Foreskin keratinocyte (primary cell): ENCODE measurements at places on chromosomes 2 and 18. TPM values are rescaled to one million over a fixed set of nuclear protein-coding genes. Genes with fewer than 3 reads are reported as not detected.
A peak's percentile ranks its signal among the peaks of the same experiment; 100 is the strongest.

The POU3F3 gene
- not detected in 2 replicates for polyA plus RNA-seq

The OSGEPL1 gene
- 5.0 and 6.3 TPM in 2 replicates for polyA plus RNA-seq

DNA sequence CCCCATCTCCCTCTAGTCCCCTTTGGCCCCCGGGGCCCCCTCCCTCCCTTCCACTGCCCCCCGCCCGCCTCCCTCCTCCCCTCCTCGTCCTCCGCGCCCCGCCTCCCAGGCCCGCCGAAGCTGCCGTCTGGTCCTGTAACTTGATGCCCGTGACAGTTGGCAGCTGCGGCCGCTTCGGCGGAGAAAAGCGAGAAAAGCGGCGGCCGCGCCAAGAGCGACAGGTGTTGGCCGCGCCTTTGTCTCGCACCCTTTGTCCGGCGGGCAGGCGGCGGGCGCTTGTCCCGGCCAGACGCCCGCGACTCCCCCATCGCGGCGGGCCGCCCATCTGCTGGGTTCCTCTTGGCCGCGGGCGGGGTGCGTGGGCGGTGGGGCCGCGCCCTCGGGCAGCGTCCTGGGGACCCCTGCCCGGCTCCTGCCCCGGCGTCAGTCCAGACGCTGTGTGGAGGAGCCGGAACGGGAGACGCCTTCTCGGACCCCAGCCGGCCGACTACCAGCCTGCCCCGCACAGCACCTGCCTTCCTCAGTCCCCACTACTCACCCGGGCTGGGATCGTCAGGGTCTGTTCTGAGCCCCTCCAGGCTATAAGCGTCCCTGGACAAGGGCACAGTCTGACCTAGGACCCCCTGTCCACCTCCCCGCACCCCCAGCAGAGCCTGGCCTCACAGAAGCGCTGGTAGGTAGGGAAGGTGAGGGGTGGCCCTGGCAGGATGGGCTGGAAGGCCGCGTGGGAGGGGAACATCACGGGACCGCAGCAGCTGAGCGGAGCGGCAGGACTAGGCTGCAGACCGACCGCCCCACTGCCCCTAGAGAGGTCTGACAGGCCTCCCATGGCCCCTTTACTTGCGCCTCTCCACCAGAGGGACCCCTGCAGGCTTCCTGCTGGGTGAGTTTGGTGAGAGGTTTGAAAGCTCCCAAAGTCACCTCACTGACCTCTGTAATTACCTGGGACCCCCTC lies 1.2 kb upstream of the HES6 start:
- DNase-seq, result no peak

The CDH7 gene
- polyA plus RNA-seq, result not detected in 2 replicates

DNA sequence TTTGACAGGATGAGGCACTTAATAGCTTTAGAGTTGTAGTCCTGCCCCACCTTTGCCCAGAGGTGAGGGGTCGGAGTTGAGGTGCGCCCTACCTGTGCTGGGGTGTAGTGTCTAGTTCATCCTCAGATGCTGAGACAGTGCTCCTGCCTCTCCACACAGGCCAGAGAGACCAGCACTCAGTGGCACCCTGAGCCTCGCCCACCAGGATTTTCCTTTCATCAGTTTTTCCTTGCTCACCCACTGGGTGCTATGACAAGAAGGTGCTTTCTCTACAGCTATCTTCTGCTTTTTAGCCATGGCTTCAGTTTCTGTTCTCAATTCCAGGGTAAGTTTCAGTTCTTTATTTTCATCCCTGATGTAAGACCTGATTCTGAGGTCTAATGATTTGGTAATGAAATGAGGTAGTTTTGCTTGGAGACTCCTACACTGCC lies 16.8 kb upstream of the TMEM131 start:
- no peak for DNase-seq

GRCh38 chr2:112774536-112775285 lies 9.6 kb downstream of the IL1A start:
- DNase-seq, result peak; percentile 32
